ENCODE measurements at places on chromosomes 1 and 21. TPM values are rescaled to one million over a fixed set of nuclear protein-coding genes. Genes with fewer than 3 reads are reported as not detected.

Gene GNAT2
- total RNA-seq = 0.18 TPM

Gene DMRTA2
- total RNA-seq = 0.15 TPM

Gene EDN2
- total RNA-seq = 2.8 TPM

Gene LGR6
- 0.40 TPM for total RNA-seq

Gene FLVCR1
- total RNA-seq = 19.2 TPM

Gene DIO1
- total RNA-seq = not detected

Gene SMPDL3B
- total RNA-seq = 1.1 TPM

Gene LMX1A
- total RNA-seq = not detected

Gene SH3BGR
- 1.5 TPM for total RNA-seq

Measured in A549 treated with DMSO at 1 μM for 4 hours (cell line).